ENCODE measurements at places on chromosomes 12 and 14.

DNA sequence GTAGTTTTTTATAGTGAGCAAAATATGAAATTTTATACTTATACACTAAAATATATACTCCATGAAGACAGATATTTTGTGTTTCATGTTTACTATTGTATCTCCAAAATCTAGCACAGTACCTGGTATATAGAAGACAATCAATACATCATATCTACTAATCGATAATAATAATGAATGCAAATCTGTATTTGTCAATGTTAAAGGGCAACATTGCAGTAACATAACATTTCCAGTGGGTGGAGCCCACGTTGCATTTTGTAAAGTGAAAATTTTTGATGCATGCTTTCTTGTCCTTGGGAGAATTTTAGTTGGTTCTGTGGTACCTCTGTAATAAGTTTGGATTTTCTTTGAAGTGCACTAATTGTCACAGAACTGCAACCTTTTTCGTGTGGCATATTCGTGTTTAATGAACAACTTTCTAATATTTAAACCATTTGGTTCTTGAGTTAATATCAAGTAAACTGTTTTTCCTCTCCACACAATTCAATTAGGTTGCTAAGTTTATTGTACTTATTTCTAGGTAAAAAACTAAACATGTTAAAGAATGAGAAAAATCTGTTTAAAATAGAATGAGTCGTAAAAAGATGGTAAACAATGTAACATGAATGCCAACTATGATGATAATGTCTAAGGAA lies 47.4 kb downstream of the AVPR1A start:
- DNase-seq, result no peak

DNA sequence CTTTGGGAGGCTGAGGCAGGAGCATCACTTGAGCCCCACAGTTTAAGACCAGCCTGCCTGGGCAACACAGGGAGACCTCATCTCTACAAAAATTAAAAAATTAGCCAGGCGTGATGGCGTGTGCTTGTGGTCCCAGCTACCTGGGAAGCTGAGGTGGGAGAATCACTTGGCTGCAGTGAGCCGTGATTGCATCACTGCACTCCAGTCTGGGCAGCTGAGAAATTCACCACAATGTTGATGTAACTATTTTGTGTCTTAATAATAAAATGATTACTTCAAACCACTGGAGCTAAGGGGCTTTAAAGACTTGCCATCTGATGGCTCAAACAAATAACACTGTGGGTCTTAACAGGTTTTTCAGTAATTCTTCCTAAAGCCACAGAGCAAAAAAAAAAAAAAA lies 10.8 kb downstream of the ERH start:
- DNase-seq, result no peak

DNA sequence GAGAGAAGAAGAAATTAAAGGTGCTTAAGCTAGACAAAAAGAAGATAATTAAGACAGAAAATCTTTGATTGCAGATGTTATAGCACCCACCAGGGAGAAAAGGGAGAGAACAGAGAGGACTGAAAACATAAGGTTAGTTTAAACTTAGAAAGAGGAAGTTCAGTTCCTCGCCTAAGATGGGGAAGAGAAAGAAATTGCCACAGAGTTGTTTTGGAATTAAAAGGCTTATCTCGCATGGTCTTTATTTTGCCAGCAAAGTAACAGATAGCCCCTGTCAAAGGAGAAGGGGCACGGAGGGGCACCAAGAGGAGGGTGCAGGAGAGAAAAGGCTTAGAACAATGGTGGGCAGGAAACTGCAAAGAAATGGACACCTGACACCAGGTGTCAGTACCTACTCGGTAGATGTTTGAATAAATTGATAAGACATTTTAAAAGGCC lies 17.8 kb upstream of the OXA1L start:
- no peak for DNase-seq

DNA sequence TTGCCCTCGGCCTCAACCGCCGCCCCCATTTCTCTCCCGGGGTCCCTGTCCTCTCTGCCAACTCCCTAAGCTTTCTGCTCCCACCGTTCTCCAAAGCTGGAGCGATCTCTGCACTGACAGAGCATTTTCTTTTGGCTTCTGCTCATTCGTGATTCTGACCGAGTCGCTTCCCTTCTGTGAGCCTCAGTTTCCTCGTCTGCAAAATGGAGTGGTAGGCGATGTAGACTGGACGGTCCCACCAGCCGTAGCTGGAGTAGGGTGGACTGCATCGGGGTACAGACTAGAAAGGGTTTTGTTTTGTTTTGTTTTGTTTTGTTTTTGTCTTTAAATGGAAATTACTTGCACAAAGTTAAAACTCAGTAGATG lies 2.4 kb downstream of the VSX2 start:
- no peak for DNase-seq

GRCh38 chr12:102426599-102427542 lies 53.5 kb downstream of the IGF1 start:
- no peak for DNase-seq

GRCh38 chr14:21880918-21881317 lies 207.3 kb upstream of the OR4E1 start:
- no peak for DNase-seq

DNA sequence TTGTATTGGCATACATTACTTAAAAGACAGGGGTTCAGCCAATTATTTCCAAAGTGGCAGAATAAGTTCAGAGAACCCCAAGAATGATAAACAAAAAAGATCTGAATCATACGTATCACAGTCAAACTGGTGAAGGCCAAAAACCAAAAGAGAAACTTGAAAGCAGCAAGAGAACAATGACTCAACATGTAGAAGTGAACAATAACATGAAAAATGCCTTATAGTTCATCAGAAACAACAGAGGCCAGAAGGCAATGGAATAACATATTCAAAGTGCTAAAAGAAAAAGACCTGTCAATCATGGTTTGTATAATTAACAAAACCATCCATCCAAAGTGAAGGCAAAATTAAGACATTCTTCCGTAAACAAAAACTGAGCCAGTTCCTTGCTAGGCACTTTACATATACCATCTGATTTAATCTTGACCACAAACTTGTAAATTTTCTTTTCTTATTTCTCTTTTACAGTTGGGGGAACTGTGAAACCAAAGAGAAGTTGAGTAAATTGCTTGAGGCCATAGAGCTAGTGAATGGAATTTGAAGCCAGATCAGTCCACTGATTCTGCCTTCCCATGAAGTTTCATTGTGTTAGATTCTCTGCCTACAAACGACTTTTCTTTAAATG lies 232.1 kb upstream of the SEL1L start:
- DNase-seq, result no peak

- DNase-seq, result no peak
Observed at GRCh38 chr12:28177461-28177860, 12.8 kb upstream of the CCDC91 start.

GRCh38 chr14:21219561-21220111 lies 49.6 kb downstream of the HNRNPC start:
- no peak for DNase-seq

DNA sequence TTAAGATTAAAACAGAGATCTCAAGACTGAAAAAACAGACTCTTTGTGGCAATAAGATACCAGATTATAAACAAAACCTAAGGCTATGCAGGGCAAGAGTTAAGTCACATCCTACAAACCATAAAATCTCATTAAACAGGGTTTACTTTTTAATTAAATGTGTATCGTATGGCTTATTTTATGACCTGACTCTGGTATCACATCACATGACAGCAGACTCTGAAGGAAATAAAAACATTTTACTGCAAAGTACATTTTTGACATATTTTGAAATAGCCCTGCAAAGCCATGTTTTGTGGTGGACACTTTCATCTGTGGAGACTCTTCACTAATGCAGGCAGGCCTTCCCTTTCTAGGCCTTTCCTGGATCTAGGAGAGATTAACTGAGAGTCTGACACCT lies 327.6 kb upstream of the CLEC14A start:
- no peak for DNase-seq

- DNase-seq, result no peak
Observed at GRCh38 chr12:65656891-65657351, 167.4 kb upstream of the HMGA2 start.
